Stimulated activated CD8-positive, alpha-beta memory T cell treated with anti-CD3 and anti-CD28 coated beads, Interleukin-7, amount 100 ng/mL, for 1 hour (primary cell): ENCODE measurements at places on chromosomes 3 and 15.

- DNase-seq = no peak
Observed at GRCh38 chr3:16728770-16729745, 123.8 kb upstream of the DAZL start.

DNA sequence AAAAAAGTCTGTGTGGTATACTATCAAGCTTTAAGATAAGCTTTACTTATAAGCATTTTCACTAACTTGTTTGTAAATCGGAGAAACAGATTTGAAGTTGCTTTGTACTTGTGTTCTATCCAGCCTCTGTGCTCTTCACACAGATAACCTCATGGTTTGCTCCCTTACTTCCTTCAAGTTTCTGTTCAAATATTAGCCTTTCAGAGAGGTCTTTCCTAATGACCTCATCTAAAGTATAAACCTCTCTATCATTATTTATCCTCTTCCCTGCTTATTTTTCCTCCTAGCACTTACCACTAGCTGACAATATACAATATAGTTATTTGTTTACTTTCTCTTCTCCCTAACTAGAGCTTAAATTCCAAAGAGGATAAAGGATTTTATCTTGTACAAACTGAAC is 180.0 kb downstream of the CBLB start:
- no peak for DNase-seq

GRCh38 chr3:43180027-43180426 is 74.1 kb upstream of the POMGNT2 start:
- DNase-seq = no peak

DNA sequence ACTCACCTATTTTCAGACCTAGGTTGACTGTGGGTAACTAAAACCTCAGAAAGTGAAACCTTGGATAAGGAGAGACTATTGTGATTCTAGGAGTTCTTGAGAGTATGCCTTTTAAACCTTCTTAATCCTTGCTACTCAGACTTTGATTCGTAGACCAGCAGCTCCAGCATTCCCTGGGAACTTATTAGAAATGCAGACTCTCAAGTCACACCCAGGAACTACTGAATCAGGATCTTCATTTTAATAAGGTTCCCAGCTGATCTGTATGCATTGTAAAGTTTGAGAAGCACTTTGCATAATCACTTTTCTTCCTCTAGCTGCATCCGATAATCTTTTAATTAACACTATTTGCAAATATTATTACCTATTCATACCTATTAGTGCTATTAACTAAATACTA is 480.3 kb upstream of the KCNMB2 start:
- DNase-seq = no peak

DNA sequence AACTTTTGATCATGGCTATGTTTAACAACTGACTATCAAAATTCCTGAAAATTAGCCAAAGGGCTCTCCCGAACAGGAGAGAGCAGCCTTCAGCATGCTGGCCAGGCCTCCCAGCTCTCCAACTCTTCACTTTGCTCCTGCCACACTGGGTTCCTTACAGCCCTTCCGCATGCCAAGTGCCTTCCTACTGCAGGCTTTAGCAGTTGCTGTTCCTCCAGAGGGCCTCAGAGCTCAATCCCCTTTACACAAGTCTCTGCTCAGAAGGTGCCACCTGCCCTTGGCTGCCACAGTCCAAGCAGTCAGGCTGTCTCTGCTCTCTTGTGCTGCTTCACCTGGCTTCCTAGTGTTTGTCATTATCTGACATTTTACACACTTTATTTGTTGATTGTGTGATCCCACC is 553.1 kb upstream of the PPP2R3A start:
- no peak for DNase-seq

- DNase-seq = no peak
Observed at GRCh38 chr3:32511005-32511404, 8.4 kb upstream of the CMTM6 start.

DNA sequence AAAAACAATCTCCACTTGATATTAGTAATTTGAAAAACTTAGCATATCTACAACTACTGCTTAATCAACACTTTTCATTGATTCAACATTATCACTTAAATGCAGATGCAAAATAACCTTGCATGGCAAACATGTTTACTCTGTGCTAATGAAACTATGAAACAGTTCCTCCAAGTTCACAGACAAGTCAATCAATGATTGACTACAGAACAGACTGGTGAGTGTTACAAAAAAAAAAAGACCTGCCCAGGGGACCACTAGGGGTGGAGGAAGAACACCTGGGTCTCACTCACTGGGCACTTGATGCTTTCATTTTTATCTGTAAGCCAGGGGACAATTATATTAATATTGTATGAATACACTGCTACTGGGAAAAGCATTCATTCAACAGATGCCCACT is 4.3 kb upstream of the NR2C2 start:
- DNase-seq = no peak

GRCh38 chr3:53426918-53427317 is 67.5 kb upstream of the CACNA1D start:
- DNase-seq = no peak

DNA sequence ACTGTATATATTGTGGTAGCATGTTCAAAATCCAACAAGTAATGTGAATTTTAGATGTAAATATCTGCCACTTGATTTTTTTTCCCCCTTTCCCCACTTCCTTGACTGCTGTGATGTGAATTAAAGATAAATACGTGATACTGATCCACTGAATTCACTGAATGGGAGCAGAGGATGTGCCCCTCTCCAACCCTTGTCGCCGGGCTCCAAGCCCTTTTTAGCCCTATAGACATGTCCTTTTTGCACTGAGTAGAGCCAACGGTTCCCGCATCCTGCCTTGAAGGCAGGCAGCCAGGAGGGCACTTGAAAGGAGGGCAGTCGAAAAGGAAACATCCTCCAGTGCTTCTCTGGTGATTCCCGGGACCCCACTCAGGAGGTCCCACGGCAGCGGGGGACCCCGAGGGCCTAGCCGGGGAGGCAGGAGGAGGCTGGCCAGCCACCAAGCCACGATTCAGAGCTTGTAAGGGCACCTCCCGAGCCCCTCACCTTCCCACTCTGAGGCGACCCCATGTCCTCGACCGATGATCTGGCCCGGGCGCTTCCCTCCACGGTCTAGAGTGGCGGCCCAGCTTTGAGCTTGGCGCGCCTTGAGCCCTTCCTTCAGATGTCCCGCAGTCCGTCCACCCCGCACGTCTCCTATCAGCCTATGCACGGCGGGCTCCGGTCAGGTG is 901 bp upstream of the MANF start:
- no peak for DNase-seq

GRCh38 chr3:193190146-193190786 is 50.8 kb upstream of the PLAAT1 start:
- DNase-seq = no peak

DNA sequence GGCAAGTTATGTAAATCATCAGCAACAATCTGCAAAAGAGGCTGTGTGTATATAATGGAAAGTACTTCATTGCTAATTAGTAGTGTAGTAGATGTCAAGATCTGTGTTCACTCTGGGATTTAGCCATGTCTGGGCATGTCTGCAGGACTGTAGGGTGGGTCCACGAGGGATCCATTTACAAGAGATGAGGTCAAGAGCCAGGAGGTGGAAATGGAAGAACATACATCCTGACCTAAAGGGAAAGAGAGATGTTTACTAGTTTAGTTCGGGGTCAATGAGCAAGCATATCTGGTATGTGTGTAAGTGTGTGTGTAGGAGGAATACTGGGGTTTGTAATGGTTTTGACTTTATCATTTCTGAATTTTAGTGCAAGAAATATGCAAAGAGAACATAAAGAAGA is 171.5 kb upstream of the NANOGP8 start:
- DNase-seq = no peak

DNA sequence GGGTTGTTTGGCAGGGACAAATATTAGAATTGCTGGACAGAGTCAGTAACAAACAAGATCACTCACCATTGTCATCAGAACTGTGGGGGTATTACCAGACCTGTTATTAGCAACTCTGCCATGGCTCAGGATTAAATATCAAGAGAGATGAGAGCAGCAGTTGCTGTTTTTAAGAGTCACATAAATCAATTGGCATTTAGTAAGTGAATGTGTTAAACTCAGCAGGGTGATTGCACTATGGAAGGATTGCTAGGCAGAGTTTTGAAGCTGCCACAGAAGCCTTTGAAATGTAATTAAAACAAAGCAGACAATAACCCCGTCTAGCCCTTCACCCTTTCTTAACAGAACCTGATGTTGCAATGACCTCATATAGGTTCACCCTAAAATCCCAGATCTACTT is 238.8 kb downstream of the GAP43 start:
- DNase-seq = no peak

GRCh38 chr15:23687143-23687470 is at the start of gene NDN:
NDN (minus strand) TSS chr15:23687305; CDS start chr15:23687217, 88 bp downstream.
- DNase-seq = no peak

GRCh38 chr3:129415378-129415777 is 13.1 kb downstream of the EFCAB12 start:
- DNase-seq = no peak

- no peak for DNase-seq
Observed at GRCh38 chr15:63672775-63673174, 75.6 kb downstream of the FBXL22 start.

GRCh38 chr3:6522191-6522590 is 338.7 kb upstream of the GRM7 start:
- DNase-seq = no peak

DNA sequence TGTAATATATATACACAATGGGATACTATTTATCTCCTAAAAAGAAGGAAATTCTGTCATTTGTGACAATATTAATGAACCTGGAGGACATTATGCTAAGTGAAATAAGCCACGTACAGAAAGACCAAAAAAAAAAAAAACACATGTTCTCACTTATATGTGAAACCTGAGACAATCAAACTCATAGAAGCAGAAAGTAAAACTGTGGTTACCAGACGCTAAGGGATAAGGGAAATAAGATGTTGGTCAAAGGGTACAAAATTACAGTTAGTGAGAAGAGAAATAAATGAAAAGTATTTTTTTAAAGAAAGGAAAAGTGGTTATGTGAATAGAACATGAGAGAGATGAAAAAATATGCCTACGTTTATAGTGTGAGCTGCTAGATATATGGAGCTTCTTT is 101.1 kb downstream of the CPNE4 start:
- DNase-seq = no peak

GRCh38 chr3:39638301-39638700 is 170.8 kb downstream of the MOBP start:
- DNase-seq = no peak

GRCh38 chr3:126113238-126113555 is 29.3 kb upstream of the SLC41A3 start:
- DNase-seq = no peak

- DNase-seq = no peak
Observed at GRCh38 chr3:138354376-138354775, 6.0 kb downstream of the MRAS start.

GRCh38 chr3:186476044-186476468 is 68.1 kb downstream of the CRYGS start:
- no peak for DNase-seq

DNA sequence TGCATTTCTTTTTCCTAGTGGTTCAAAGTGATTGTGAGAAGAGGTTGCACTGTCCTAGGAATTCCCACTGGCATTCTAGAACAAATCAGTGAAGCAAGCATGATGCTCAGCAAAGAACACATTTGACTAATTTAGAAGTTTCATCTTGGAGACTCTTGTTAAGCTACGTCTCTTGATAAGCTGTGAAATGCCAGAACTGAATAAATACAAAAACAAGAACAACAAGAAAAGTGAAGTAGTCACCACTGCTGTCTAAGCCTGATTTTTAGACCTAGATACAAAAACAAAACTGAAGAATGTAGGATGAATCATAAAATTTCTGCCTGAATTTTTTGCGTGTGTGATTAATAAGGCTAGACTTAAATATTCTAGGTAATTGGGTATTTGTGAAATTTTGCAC is 1162.4 kb downstream of the TUSC7 start:
- no peak for DNase-seq

DNA sequence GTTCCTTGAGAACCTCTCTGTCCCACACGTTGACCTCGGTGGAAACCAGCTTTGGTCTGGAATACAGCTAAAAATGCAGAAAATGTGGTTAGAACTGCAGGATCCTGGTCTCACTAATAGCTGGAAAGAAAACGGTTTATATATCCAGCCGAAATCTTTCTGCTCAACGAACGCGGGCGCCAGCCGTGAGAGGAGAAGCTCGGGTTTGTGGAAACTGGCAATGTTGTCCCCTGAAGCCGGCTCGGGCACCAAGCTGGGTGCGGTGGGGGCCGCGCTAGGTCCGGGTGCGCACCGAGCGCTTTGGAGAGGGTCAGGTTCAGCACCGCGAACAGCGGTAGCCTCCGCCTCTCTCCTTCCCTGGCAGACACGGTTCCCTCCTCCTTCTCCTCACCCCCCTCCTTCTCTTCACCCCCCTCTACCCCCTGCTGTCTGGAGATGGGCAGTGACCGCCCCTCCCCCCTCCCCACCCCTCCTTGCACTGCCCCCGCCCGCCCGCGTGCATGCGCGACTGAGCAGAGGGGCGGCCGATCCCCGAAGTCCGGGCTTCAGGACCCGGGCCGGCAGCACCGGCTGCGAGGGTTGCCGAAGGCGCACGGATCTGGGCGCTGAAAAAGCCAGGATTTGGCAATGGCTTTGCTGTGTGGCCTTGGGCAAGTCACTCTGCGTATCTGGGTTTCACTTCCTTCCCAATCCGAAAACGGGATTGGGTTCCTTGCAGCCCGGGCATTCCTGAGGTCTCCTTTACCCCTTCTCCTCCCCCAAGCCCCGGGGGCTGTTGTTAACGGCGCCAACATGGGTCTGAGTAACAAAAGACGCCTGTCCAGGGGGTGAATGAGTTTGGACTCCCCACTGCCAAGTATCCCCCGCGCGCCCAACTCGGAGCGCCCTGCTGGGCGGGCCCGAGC is at the start of gene SKOR1:
Gene SKOR1 (plus strand): TSS at position 534 of the 905 bp plus-strand sequence. CDS start 94 bp downstream, at position 628.
- no peak for DNase-seq

GRCh38 chr15:89551550-89551949 is 23.7 kb upstream of the TICRR start:
- no peak for DNase-seq

DNA sequence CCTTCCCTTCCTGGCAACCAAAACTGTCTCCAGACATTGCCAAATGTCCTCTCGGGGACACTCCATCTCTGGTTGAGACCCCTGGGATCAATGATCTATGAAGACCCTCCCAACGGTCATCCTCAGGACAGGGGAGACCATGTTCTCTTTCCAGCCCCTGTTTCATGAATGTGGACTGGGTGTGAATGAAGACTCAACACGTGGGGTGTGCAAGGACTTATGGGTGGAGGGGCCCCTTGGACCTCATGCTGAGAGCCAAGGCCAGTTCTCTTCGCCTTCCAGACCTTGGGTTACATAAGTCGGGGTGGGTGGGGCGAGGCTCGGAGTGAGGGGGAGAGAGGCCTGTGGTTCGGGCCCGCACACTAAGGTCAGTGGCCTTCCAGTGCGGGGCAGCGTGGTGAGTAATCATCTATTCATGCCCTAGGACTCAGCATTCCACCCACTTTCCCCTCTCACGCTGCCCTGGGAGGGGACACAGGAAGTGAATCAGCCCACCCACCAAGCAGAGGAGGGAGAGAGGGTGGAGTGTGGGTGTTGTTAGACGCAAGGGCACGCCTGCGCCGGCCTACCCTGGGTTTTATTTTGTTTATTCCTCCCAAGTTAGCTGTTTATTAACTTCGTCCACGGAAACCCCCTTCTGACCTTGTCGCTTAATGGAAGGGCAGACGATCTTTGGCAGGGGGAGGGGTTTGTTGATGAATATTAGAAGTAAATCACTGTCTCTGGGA is 6.7 kb downstream of the PAQR5 start:
- DNase-seq = no peak

- DNase-seq = no peak
Observed at GRCh38 chr3:124372775-124373174, 357.5 kb upstream of the UMPS start.

- no peak for DNase-seq
Observed at GRCh38 chr3:61778095-61778494, 216.7 kb downstream of the PTPRG start.

- no peak for DNase-seq
Observed at GRCh38 chr3:158111861-158112260, 2.0 kb downstream of the RSRC1 start.

- no peak for DNase-seq
Observed at GRCh38 chr15:56371495-56372147, 6.4 kb downstream of the TEX9 start.
